GM10248 (cell line): ENCODE measurements at places on chromosomes 11 and 22.

DNA sequence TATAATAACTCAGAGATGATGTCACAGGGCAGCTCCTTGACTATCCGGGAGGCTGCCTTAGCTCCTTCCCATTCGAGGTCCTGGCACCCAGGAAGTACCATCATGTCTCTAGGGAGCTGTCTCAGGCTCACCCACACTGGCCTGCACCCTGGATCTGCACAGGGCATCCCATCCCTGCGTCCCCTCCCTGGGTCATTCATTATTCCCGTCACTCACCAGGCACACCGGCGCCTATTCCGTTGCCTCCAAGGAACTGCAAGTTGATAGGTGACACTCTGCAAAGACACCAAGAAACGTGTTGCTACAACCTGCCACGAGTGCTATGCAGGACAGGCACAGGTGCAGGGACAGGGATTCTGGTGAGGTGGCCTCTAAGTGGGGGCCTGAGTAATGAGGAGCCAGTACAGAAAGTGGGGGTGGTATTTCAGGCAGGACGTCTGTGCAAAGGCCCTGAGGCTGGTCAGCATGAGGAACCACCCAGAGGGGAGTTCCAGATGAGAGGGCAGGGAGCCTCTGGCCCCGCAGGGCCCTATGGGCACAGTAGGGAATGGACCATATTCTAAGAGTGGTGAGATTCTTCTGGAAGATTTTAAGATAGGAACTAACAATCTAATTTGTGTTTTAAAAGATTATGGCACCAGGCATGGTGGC, 71.6 kb upstream of the SHANK2 start:
- DNase-seq: no peak

DNA sequence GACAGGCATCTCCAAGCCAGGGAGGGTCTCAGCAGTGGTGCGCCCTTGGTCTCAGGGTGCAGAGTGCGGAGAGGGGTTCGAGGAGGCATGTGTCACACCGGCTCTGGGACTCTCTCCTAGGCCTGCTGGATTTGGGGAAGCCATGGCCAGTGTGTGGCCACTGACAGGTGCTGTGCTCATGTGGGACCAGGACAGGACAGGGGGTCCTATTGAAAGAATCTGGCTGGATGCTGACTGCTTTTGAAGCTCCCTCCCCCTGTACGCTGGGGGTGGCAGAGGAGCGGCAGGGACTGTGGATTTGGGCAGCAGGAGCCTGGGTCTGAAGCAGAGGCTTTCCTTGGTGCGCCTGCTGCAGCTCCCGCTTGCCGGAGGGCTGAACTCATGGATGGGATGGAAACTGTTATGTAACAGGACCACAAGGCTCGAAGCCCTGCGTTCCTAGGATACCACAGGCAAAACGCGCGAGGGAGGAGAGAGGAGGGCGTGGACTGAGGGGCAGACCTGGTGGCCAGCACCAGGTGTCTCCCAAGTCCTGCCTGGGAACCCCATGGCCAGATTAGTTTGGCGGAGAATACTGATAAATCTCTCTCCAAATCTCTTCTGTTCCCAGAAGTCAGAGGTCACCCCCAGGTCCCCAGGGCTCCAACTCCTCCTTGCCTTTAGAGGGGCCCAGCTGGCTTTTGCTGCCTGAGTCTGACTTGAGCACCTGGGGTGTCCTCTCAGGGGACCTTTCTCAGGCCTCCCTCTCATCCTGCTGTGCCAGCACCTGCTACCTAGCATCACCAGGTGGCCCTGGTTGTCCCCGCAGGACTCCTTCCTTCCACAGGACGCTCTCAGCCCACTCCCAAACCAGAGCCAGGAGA, 13.8 kb upstream of the TEF start:
- no peak for DNase-seq

DNA sequence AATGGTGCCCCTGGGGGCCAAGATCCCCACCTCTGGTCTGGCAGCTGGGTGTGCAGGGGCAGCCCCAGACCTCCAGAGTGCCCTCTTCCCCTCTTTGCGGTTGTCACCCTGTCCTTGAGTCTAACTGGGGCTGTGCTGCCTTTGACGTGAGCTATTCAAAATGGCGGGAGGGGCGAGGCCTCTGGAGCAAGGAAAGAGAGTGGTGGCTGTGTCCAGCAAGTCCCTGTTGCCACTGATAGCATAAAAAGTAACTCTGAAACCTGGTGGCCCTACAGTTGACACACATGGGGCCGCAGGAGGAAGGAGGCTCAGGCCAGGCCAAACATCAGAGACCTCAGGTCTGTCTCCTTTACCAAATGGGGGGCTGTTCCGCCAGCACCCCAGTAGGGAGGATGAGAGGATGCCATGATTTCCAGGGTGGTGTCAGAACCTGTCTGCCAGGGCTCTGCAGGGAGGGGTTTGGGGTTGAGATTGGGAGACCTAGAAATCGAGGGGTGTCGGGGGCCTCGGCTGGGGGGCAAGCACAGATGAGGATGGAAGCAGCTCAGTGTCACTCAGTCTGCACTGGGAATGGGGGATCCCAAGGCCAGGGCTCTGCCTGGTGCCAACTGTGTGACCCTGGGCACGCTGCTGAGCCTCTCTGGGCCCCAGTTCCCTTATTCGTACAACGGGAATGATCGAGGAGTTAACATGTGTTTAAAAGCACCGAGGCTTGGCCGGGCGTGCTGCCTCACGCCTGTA, 49.2 kb upstream of the KCNQ1OT1 start:
- DNase-seq: no peak

GRCh38 chr11:15779518-15779917, 576.8 kb downstream of the SOX6 start:
- DNase-seq: no peak

- DNase-seq: no peak
Observed at GRCh38 chr11:32437495-32438345, 2.4 kb upstream of the WT1 start.

GRCh38 chr22:42473484-42474193, 41.4 kb upstream of the NFAM1 start:
- DNase-seq: peak; percentile 44

- no peak for DNase-seq
Observed at GRCh38 chr11:12901272-12901671, 107.8 kb upstream of the RASSF10 start.

DNA sequence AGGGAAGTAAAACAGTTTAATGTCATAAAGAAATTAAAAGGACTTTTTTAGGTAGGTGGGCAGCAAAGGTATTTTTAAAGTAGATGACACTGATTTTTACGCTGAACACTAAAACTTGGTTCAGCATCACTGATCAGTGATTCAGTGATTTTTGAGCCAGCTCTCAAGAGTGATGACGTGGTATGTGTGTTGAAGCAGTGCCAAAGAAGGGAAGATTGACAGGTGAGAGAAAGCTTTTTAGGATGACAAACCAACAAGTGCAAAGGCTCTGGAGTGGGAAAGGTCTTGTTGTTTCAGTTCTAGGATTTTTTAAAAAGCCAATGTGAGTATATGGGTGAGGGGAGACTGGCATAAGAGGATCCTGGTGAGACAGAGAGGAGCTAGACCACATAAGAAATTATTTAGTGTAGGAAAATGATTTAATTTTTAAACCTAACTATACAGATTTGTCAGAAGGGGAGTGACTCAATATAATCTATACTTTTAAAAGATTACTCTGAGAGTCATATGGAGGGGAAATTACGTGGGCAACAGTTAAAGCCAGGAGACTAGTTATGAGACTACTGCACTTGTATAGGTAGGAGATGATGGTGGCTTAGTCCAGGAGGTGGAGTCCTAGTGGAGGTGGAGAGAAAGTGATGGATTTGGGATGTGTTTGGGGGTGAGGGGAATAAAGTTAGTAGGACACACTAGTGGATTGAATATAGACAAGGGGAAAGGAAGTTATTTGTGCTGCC, 17.6 kb upstream of the CALCB start:
- no peak for DNase-seq

GRCh38 chr11:77152846-77153245, 24.8 kb downstream of the MYO7A start:
- no peak for DNase-seq
